WTC11 (cell line): ENCODE measurements at places on chromosomes 2 and 18.

DNA sequence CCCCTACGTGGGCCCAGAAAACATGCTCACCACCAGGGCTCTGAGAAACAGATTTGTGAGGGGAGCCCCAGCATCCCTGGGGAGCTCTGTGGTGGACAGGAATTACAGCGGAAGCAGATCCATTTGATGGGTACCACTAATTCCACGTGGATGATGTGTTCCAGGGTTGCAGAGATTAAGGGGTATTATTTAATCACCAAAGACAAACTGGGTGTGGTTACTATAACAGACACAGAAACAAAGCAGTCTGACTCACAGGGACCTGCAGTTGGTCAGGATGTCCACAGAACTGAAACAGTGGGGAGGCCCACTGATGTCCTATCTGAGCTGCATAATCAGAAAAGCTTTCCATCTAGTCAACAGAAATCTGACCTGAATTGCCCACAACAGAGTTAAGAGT lies 65.8 kb downstream of the PSMG2 start:
- no peaks in the 10 kb centered on the region for H3K36me3 ChIP-seq
- DNase-seq: no peak
- H3K4me1 ChIP-seq: peaks cover 4% of the 10 kb centered on the region
- no peak overlapping the region for H3K4me3 ChIP-seq

GRCh38 chr2:165443511-165443910 lies 26.0 kb upstream of the CSRNP3 start:
- no peak for DNase-seq
- no peak overlapping the region for H3K4me3 ChIP-seq
- no peaks in the 10 kb centered on the region for H3K27me3 ChIP-seq
- H3K4me1 ChIP-seq: peaks cover 19% of the 10 kb centered on the region

- H3K4me1 ChIP-seq: peaks cover 6% of the 10 kb centered on the region
- H3K27me3 ChIP-seq: no peaks in the 10 kb centered on the region
- no peak overlapping the region for H3K4me3 ChIP-seq
- no peak for DNase-seq
- H3K27ac ChIP-seq: no peak overlapping the region
Observed at GRCh38 chr18:28858248-28858647, 681.3 kb upstream of the CDH2 start.

GRCh38 chr2:95309599-95309998 lies 12.5 kb downstream of the KCNIP3 start:
- no peak overlapping the region for H3K4me3 ChIP-seq
- no peaks in the 10 kb centered on the region; the same call in 1 of the 2 replicates for H3K4me1 ChIP-seq
- H3K27ac ChIP-seq: no peak overlapping the region
- H3K27me3 ChIP-seq: no peaks in the 10 kb centered on the region
